Ascending aorta (tissue), 2 donors: ENCODE measurements at places on chromosomes 5 and 9. TPM values are rescaled to one million over a fixed set of nuclear protein-coding genes. Genes with fewer than 3 reads are reported as not detected.

DNA sequence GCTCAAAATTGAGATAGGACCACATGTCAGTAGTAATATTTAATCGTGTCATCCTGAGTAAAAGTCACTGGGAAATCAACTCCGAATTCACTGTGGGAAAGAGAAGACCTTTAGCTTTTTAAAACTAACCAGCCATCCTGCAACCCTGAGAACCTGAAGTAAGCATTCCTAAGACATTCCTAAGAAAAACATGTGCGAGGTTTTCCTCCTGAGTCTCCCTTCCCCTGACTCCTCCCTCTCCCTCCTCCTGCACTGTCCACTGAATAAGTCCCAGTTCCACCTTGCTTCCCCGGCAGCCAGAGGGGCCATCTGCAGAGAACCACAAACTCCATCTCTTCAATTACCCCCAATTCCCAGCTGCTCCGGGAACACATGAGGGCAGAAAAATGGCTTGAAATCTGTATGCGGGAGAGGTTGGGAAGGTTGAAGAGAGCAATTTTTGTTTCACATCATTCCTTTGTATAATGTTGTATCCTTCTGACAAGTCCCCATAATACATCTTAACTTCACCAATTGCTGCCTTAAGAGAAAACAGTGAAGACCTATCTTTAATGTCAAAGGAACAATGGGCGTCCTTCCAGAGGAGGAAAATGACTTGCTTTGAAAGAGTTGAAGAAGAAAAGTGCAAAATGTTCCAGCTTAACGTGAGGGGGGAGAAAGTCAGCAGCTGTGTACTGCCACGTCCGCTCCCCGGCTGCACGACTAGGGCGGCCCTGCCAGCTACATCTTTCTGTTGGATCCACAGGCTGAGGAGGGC lies 186.3 kb downstream of the ZNF462 start:
- no peaks in the 10 kb centered on the region for H3K36me3 ChIP-seq
- H3K27ac ChIP-seq = no peak overlapping the region
- H3K27me3 ChIP-seq = no peaks in the 10 kb centered on the region
- no peaks in the 10 kb centered on the region for H3K4me1 ChIP-seq
- DNase-seq = no peak

DNA sequence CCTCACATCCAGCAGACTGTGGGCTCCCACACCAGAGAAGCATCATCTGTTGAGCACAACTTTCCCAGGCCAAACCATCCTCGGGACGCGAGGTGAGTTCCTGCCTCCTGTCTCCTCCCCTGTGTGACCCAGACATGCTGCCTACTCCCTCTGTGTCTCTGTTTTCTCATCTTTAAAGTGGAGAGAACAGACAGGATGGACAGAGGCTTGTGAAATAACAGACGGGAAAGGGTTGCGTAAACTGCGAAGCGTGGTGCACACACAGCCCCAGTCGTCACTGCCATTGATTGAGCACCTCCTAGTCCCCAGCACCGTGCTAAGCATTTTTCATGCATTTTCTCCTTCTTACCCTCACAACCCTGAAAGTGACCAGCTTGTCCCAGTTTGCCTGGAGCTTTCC lies 52.1 kb upstream of the LMX1B start:
- no peak for DNase-seq
- no peaks in the 10 kb centered on the region for H3K4me1 ChIP-seq
- no peaks in the 10 kb centered on the region for H3K36me3 ChIP-seq
- no peaks in the 10 kb centered on the region for H3K27me3 ChIP-seq
- no peak overlapping the region for H3K27ac ChIP-seq

GRCh38 chr9:137757613-137758029 lies 120.0 kb upstream of the CACNA1B start:
- H3K4me3 ChIP-seq = no peak overlapping the region
- DNase-seq = no peak
- no peaks in the 10 kb centered on the region for H3K27me3 ChIP-seq
- no peaks in the 10 kb centered on the region for H3K4me1 ChIP-seq

DNA sequence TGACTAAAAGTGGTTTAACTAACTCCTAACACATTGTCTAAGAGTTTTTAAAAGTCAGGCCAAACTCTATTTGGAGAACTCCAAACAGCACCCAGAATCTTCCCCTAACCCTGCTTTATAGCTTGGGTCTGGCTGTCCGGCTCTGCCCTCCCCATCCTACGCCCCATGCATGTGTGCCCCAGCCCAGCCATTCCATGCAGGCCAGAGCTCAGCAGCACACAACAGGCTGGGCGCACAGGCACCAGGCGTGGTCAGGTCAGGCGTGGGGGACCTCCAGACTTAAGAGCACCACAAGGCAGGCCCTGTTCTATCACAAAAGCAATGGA lies 31.1 kb downstream of the SHB start:
- no peaks in the 10 kb centered on the region for H3K27me3 ChIP-seq
- peaks cover 62% of the 10 kb centered on the region for H3K4me1 ChIP-seq
- no peak overlapping the region for H3K4me3 ChIP-seq
- no peak for DNase-seq
- peak overlapping the region; percentile 13 for H3K27ac ChIP-seq

The KIAA1958 gene
- total RNA-seq = 2.0 TPM

GRCh38 chr9:1046639-1047572 lies 3.3 kb upstream of the DMRT2 start:
- H3K4me1 ChIP-seq = peaks cover 5% of the 10 kb centered on the region
- no peak for DNase-seq
- H3K36me3 ChIP-seq = no peaks in the 10 kb centered on the region
- peaks cover 29% of the 10 kb centered on the region for H3K27me3 ChIP-seq
- no peak overlapping the region for H3K27ac ChIP-seq
- H3K4me3 ChIP-seq = peak overlapping the region; percentile 62
